ENCODE measurements at places on chromosomes 2 and 18.

- no peak for DNase-seq
These were observed 124.8 kb upstream of the LINC00305 start for GRCh38 chr18:64273724-64274123.

DNA sequence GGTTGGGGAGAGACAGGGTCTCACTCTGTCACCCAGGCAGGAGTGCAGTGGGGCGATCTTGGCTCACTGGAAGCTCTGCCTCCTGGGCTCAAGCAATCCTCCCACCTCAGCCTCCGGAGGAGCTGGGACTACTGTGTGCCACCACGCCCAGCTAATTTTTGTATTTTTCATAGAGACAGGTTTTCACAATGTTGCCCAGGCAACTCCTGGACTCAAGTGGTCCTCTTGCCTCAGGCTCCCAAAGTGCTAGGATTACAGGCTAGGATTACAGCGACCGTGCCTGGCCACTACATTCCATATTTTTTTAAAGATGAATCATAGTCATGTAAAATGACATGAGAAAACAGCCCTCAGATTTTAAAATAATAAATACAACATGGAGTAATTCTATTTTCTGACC lies 32.3 kb downstream of the CWC22 start:
- peak; percentile 30 for DNase-seq

- no peak for DNase-seq
These were observed 85.1 kb downstream of the BCL2 start for GRCh38 chr18:63234432-63234831.

DNA sequence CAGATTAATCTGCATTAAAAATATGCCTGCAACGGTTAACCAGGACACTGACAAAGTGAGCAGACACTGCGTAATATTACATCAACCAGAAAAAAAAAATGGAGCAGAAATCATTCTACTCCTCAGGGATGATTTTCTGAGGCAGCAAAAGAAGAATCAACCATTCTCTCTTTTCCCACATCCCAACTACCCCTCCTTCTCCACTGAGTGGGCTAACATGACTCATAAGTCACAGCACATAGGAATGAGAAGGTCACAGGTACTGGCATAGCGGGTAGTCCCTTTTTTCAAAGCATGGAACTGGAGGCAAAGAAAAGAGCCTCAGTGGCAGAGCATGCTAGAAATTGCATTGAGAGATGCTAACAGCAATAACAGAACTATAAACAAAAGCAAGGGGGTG lies 54.3 kb upstream of the TSPYL6 start:
- no peak for DNase-seq

DNA sequence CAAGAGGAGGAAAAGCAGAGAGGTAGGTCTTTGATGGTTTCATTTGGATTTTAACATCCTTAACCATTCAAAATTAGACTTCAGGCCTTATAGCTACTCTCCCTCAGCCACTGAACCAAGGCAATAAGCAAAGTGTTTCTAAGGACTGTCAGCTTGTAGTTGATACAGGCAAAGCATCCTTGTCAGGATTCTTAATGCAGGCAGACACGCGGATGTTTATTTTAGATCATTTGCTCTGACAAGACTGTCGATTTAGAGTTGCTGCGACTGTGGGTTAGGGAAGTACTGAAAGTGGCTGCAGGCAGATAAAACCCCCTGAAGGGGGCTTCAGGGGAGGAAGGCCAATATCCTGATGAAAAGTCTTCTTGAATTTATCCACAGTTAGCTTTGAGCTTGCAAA lies 46.6 kb downstream of the CDH20 start:
- no peak for DNase-seq

- DNase-seq = no peak
These were observed 15.7 kb downstream of the COPS8 start for GRCh38 chr2:237101118-237101979.

DNA sequence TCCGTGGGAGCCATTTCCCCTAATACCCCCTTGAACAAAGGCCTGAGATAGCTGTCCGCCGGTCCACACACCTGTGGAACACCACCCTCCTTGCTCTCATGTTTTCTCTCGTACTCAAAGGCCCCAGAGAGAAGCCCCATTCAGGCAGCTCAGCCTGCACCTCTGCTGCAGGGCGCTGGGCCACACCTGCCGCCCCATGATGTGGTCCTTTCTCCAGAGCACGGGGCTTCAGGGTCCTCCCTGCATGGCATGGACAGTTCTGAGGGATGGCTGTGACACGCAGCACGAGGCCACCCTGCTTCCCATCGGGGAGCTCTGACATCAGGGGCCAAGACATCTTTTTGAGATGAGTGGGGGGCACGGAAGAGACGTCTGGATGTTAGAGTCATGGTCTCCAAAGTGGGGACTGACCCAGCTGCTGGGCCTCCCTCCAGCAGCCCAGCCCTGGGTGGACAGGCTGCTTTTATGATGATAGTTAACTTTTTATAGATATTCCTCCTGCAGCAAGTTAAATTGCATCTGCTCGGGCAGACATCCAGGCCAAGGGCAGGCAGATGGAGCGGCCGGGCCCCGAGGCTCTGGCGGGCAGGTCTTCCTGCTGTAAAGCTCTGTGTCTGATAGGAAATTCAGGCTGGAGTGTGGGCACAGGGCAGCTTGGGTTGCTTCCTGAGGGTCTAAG lies 56.7 kb downstream of the SDC1 start:
- no peak for DNase-seq

Data from amniotic stem cell (primary cell).